ENCODE measurements at places on chromosomes 2 and 18.

DNA sequence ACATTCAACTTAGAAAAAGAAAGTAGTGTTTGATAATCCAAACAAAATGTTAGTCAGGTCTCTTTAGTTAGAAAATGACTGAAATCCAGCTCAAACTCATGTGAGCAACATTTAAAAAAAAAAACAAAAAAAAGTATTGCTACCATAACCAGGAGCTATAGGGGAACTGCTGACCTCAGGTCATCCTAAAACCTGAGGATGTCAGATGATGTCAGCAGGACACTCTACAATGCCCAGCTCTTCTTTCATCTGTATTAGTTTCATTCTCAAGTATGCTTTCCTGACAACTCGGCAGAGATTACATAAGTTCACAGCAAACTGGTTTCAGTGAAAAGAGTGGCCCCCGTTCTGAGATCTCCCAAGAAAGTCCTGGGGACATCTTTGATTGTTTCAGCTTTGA lies 4.2 kb upstream of the ESCO1 start:
- no peak for DNase-seq

DNA sequence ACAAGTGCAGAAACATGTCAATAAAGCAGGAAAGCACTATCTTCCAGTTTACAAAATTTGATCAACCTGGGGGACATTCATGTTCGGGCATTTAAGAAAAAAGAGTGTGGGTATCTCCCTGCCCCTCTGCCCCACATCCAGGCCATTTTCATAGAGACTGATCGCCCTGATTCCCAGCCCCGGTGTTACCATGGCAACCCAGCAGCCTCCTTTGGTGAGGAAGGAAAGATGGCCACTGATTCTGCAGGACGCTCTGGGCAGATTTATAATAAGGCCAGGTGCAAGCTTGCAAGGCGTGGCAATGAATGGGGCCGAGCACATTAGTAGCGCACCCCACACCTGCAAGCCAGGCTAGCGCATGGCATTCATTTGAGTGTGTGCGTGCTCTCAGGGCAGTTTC lies 36.7 kb upstream of the ARL4C start:
- no peak for DNase-seq

- no peak for DNase-seq
Measured at GRCh38 chr2:71699428-71699827, 246.1 kb downstream of the DYSF start.

GRCh38 chr2:96341641-96342040 lies 6.1 kb downstream of the NCAPH start:
- DNase-seq = no peak

DNA sequence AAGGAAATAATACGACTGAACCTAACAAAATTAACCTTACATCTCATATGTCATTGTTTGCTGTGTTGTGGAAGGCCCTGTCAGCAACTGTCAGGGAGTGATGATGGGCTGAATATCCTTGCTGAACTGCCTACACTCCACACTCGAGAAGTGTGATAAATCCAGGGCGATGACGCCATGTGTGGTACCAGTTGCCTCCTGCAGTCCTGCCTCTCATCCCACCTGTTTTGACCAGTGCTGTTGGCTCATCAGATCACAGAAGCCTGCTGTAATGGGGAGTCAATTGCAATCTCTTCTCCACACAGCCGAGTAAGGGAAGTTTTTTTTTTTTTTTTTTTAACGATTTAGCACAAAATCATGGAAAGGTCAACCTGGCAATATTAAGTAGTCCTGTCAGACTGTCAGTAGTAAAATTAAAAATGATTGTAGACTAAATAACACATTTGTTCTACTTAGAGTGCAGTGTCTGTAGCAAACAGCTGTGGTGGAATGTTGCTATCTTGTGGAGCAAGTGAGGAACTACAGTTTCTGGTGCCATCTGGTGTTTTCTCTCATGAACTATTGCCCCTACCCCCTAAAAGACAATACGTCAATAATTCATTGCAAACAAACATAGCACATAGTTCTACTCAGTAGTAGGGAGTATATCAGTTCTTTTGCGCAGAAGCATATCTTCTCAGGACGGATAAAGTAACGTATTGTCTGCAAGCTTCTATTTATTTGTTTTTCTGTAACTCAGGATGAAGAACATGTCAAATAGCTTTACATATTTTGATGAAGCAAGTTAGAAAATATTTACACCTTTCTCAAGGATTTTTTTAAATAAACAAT lies 347.6 kb downstream of the CTNNA2 start:
- DNase-seq = peak; percentile 15

GRCh38 chr2:176407706-176408105 lies 138.5 kb downstream of the MTX2 start:
- DNase-seq = no peak

All from endothelial cell (in vitro differentiated cells).